Sciatic nerve (tissue), 2 donors: ENCODE measurements at places on chromosomes 7 and 10.

GRCh38 chr7:44637788-44638594 lies 31.6 kb downstream of the OGDH start:
- no peak for DNase-seq

- DNase-seq = peak; percentile 71
Measured at GRCh38 chr10:70477661-70478162, 855 bp upstream of the PALD1 start.

GRCh38 chr10:5743736-5744135 lies 59.1 kb downstream of the TASOR2 start:
- DNase-seq = no peak

DNA sequence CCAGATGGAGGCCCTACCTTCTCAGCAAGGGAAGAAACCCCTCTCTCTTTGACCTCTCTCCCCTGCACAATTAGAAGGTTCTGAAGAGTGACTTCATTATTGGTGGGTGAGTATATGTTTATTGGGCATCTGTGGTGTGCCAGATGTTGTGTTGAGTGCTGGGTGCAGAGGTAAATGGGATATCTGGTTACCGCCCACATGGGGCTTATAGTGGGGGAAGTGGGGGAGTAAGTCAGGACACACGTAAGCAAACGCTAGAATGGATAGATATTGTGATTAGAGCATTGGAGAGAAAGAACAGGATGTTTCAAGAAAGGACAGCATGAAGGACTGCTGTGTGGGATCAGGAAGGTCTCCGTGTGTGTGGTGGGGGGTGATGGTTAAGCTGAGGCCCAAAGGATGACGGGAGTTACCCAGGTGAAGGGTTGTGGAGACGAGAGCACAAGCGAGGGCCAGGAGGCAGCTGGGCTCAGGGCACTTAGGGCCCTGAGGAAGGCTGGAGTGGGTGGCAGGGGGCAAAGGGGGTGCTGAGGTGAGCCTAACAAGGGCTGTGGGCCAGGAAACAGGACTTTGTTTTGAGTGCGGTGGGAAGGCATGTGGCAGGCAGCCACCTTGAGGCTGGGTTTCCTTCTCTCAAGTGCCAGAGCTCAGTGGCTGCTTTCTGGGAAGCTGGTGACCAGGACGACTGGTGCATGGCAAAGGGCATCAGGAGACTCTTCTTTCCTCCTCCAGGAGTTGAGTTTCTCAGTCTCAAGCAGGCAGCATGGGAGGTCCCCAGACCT lies 299.9 kb downstream of the RPS24 start:
- peak; percentile 22 for DNase-seq

GRCh38 chr10:132762267-132762666 lies 23.7 kb downstream of the NKX6-2 start:
- no peak for DNase-seq
